ENCODE measurements at places on chromosomes 4 and X. TPM values are rescaled to one million over a fixed set of nuclear protein-coding genes. Genes with fewer than 3 reads are reported as not detected.

PLXNA3 gene
- 7.1 TPM for total RNA-seq

DCAF12L2 gene
- not detected for total RNA-seq

GSX2 gene
- not detected for total RNA-seq

COL4A6 gene
- 3.1 TPM for total RNA-seq

OPRPN gene
- total RNA-seq: not detected

PPA2 gene
- total RNA-seq: 90.8 TPM

OGT gene
- total RNA-seq: 61.7 TPM

FGFR3 gene
- total RNA-seq: 150 TPM

CFI gene
- total RNA-seq: 31.5 TPM

Data from esophagus mucosa (tissue), 1 donor.